ENCODE measurements at places on chromosomes 11 and 22.
A peak's percentile ranks its signal among the peaks of the same experiment; 100 is the strongest.

GRCh38 chr11:25057861-25058260, 561.0 kb downstream of the LUZP2 start:
- DNase-seq = no peak

GRCh38 chr22:32707971-32708370, 93.5 kb upstream of the TIMP3 start:
- no peak for DNase-seq

GRCh38 chr22:45784357-45785277, 113.0 kb downstream of the ATXN10 start:
- peak; percentile 54 for DNase-seq

GRCh38 chr11:105858841-105859240, 163.2 kb downstream of the MSANTD4 start:
- no peak for DNase-seq

- DNase-seq = no peak
These were observed 129.7 kb downstream of the ST3GAL4 start for GRCh38 chr11:126485021-126485792.

GRCh38 chr11:22567759-22568158, 57.9 kb downstream of the FANCF start:
- no peak for DNase-seq

- no peak for DNase-seq
These were observed 133.7 kb upstream of the NARS2 start for GRCh38 chr11:78708388-78708787.

DNA sequence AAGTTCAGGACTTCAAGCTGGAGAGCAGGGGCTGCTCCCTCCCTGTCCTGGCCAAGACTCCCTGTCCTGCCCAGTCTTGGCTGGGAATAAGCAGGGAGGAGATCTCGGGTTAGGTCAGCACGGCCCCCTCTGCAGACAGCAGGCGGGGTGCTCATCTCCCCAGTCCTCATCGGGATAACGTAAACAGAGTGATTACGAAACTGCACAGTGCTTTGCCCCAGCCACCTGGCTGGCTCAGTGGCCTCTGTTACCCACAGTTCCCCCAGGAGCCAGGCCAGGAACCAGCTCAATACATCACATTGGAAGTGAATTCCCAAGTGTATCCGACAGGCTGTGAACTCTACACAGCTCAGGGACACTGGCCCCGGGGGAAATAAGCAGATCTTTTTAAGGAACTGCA, 42.7 kb upstream of the KCNJ11 start:
- DNase-seq = no peak

DNA sequence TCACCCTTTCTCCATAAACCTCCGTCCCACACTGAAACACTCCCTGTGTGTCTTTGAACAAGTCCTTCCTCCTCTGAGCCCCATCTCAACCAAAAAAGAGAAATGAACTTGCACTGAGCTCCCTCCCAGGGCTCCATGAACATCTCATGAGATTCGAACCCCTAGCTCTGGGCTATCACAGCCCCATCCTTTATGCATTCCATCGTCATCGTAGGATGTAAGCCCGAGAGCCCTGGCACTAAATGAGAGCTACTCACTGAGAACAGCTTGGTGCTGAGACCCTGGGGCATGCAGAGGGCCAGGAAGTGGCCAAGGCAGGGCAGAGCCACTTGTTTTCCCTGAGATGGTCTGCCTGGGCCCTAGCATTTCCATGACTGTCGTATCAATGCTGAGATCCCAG, 12.9 kb upstream of the SLC43A3 start:
- no peak for DNase-seq

- no peak for DNase-seq
These were observed 165.1 kb downstream of the DBX1 start for GRCh38 chr11:19995145-19995544.

- DNase-seq = peak; percentile 58
These were observed at the start of gene BSX for GRCh38 chr11:122981388-122982264. BSX (minus strand) TSS chr11:122981834; CDS start chr11:122981671, 163 bp downstream.

All from Right ventricle myocardium superior (tissue), 1 donor.